MM.1S (cell line): ENCODE measurements at places on chromosomes 7 and 10.

- DNase-seq = no peak
These were observed 7.4 kb downstream of the EGFR start for GRCh38 chr7:55026086-55026790.

GRCh38 chr7:131919920-131920709 is 363.7 kb upstream of the PODXL start:
- DNase-seq = no peak

GRCh38 chr7:51968461-51968860 is 651.9 kb upstream of the COBL start:
- DNase-seq = no peak

- no peak for DNase-seq
These were observed 26.4 kb upstream of the SRGN start for GRCh38 chr10:69061305-69062161.

DNA sequence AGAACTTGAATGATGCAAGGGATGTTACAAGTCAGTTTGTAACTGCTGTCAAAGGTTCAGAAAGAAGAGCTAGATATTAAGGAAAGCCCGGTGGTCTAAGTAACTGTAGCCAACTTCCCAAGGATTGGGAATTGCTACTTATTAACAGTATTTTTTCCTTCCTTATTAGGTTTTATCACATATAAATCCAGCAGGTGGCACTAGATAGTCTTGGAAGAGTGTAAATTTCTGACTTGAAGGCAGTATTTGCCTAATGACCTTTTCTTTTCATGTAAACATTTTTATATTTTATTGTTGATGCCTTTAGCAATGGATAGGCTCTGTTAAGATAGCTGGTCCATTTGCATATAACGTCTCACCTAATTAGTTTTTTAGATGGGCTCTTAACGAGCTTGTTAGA is 51.2 kb downstream of the ANLN start:
- DNase-seq = no peak

DNA sequence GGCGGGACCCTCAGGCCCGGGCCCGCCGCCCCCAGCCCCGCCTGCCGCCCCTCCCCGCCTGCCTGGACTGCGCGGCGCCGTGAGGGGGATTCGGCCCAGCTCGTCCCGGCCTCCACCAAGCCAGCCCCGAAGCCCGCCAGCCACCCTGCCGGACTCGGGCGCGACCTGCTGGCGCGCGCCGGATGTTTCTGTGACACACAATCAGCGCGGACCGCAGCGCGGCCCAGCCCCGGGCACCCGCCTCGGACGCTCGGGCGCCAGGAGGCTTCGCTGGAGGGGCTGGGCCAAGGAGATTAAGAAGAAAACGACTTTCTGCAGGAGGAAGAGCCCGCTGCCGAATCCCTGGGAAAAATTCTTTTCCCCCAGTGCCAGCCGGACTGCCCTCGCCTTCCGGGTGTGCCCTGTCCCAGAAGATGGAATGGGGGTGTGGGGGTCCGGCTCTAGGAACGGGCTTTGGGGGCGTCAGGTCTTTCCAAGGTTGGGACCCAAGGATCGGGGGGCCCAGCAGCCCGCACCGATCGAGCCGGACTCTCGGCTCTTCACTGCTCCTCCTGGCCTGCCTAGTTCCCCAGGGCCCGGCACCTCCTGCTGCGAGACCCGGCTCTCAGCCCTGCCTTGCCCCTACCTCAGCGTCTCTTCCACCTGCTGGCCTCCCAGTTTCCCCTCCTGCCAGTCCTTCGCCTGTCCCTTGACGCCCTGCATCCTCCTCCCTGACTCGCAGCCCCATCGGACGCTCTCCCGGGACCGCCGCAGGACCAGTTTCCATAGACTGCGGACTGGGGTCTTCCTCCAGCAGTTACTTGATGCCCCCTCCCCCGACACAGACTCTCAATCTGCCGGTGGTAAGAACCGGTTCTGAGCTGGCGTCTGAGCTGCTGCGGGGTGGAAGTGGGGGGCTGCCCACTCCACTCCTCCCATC is 82.7 kb downstream of the PAX2 start:
- peak; percentile 58 for DNase-seq

DNA sequence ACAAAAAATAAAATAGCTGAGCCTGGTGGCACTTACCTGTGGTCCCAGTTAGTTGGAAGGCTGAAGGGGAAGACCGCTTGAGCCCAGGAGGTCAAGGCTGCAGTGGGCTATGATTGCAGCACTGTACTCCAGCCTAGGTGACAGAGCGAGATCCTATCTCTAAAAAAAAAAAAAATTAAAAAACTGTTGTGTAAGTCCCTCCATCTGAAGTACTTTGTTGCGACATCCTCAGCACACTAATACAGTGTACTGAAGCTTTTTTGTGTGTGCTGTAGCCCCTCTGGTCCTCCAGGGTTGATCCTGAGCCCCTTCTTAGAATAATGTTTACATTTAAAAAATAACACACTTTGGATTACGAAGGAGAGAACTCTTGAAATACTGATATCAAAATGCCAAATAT is 71.3 kb downstream of the PFKFB3 start:
- DNase-seq = no peak

- DNase-seq = peak; percentile 56
These were observed 52.4 kb upstream of the GTF2IRD1 start for GRCh38 chr7:74401137-74401859.

- no peak for DNase-seq
These were observed 18.9 kb downstream of the NKX2-3 start for GRCh38 chr10:99551616-99552015.

- DNase-seq = peak; percentile 83
These were observed 37.0 kb downstream of the RPA3 start for GRCh38 chr7:7681191-7681935.

GRCh38 chr7:29839302-29839701 is 33.0 kb downstream of the WIPF3 start:
- DNase-seq = no peak

DNA sequence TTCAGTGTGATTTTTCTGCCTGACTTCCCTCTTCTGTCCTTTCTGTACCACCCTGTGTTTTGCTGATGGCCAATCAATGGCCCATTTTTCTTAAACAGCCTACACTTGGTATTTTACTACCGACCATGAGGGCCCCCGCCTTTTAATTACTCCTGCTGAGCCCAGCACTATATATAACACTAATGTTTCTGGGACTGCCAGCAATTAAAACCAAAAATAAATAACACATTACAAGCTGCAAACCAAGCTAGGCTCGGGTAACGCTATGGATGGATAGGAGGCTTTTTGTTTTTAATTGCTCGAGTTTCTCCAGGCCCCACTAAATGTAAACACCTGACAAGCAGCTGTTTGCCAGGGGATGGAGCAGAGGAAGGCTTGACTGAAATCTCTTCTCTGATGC is 915.4 kb upstream of the AUTS2 start:
- DNase-seq = no peak
